NCI-H146 (cell line): ENCODE measurements at places on chromosomes 2 and 18.

GRCh38 chr2:240982821-240983281, 15.6 kb upstream of the SNED1 start:
- DNase-seq: no peak

GRCh38 chr18:56542476-56542875, 95.9 kb downstream of the TXNL1 start:
- no peak for DNase-seq

GRCh38 chr2:16553226-16553625, 112.4 kb downstream of the CYRIA start:
- DNase-seq: peak; percentile 58

GRCh38 chr18:6875749-6876148, 146.2 kb downstream of the ARHGAP28 start:
- no peak for DNase-seq

DNA sequence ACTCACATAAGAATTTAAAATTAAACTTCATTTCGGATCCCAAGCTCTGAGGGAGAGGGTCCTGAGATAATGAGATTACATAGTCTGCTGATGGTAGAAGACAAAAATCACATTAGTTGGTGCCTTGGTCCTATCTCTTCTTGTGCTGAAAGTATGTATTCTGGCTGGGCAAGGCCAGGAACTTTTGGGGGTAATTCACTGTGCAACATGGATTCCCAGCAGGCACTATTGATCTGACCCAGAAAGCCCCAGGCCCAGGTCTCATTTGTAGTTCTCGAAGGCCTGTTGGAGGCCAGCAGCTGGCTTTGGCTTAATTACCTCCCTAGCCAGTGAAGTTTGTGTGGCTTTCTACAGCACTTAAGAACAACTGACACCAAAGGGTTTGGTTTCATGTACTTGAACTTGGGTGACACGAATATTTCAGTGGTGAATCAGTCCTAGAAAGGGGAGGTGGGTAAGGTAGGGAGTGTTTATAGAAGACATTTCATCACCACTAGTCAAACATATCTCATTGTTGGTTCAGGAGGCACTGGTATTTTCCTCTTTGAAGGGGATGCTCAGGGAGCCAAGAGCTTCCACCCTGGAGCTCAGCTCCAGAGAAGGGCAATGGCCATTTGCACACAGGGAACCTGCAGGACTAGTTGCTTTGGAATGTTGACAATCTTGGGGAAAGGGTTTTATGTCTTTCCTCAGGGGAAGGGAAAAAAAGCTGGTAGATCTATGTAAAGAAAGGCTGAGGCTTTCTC, 217.8 kb downstream of the OSR1 start:
- DNase-seq: no peak

DNA sequence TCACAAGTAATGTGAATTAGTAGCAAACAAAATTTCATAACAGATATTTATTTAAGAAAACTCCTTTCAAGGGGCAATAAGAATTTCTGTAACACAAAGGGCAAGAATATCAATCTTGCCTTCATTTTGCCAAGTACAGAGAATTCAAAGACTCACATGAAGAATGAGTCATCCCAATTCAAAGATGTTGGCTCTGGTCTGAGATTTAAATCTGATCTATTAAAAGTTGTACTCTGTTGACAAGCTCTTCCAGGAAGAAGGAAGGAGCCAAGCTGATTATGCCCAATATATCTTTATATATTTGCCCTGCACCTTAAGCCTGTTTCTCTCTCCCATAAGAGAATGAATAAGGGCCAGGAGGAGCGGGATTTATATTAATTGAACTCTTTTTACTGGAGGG, 55.9 kb upstream of the RPE start:
- DNase-seq: no peak

DNA sequence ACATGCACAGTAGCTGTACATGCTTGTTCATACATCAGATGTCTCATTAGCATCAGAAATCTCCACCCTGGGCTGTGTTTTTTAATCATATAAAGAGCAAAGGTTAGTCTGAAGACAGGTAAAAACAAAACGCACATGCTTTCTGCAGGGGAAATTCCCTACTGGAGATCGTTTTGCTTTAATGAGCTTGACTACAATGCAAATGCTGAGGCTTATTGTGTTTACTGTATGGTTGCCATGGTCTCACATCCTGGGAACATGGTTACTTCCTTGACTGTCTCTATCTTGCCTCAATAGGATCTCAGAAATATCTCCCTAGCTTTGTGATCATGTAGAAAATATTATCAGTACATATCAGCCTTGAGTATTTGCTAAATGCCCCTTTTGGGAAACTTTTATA, 336.5 kb upstream of the TFPI start:
- peak; percentile 18 for DNase-seq

DNA sequence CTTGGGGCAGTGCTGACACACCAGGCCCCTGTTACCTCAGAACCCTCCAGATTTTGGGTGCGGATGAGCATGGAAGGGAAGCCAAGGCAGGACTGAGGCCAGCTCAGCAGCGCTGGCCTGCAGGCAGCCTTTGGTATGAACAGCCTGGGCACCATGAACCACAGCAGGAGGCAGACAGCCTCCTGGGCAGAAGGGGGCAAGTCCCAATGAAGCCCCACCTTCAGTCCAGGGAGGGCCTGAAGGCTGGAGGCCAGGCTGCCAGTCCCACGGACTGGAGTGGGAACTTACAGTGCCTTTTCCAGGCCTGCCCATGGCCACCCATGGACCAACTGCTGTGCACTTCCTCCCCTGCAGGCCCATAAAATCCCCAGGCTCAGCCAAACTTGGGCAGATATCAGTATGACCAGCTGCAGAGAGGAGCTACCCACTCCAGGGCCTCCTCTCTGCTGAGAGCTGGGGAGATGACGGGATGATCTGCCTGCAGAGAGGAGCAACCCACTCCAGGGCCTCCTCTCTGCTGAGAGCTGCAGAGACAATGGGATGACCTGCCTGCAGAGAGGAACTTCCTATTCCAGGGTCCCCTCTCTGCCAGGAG, 74.7 kb downstream of the NEURL3 start:
- no peak for DNase-seq

GRCh38 chr18:69968039-69968438, 20.4 kb upstream of the CD226 start:
- DNase-seq: peak; percentile 98

DNA sequence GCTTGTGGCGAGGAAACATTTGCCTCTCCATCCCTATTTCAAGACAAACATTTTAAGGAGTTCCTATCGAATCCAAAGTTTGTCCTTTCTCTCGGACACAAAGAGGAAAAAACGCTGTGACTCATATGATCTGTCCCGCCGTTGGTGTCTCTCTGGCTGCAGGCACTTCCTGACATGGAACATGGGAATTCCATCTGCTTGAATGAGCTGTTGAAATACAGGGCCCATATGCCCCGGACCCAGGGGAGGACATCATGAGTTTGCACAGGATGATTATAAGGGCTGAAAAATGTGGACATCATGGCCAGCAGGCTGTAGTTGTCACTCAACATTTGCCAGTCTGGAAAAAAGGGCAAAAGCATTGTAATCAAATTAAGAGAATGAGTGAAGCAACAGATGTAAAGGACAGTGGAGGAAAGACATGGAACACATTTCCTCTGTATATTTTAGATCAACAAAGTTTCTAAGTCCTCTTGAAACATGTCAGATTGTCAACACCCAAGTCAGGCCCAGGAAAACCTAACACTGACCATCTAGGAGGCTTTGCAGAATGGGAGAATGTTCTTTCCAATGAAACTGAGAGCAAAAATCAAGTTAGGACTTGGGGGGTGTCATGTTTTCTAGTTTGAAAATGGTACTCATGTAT, 103.2 kb upstream of the SMIM21 start:
- no peak for DNase-seq

DNA sequence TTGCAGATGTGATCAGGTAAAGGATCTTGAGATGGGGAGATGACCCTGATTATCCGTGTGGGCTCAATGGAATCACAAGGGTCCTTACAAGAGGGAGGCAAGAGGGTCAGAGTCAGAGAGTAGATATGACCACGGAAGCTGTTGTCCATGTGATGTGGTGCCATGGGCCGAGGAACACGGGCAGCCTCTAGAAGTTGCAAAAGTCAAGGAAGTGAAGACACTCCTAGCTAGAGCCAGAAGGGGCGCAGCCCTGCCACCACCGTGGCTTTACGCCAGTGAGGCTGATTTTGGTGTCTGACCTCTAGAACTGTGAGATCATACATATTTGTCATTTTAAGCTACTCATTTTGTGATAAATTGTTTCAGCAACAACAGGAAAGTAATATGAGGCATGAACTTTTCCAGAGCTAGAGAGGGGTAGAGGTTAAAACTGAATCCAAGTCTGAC, 114.4 kb downstream of the CAPN13 start:
- no peak for DNase-seq

DNA sequence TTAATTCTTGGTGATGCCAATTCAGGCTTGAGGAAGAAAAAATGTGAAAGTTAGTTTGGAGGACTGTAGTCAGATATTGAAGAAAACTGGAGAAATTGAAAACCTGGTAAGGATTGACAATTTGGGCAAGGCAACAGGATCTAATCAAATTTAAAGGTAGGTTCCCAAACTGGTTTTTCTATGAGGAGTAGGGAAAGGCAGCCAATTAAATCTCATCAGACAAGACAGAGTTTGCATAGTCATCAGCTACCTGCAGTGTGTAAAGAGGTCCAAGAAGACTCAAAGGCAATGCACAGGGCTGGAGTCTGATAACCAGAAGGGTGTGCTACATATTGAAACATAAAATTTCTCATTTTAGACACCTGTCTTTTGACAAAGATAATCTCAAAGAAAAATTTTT, 16.0 kb upstream of the CAB39 start:
- no peak for DNase-seq

- DNase-seq: no peak
These were observed 728 bp downstream of the FAM168B start for GRCh38 chr2:131092458-131093005.

DNA sequence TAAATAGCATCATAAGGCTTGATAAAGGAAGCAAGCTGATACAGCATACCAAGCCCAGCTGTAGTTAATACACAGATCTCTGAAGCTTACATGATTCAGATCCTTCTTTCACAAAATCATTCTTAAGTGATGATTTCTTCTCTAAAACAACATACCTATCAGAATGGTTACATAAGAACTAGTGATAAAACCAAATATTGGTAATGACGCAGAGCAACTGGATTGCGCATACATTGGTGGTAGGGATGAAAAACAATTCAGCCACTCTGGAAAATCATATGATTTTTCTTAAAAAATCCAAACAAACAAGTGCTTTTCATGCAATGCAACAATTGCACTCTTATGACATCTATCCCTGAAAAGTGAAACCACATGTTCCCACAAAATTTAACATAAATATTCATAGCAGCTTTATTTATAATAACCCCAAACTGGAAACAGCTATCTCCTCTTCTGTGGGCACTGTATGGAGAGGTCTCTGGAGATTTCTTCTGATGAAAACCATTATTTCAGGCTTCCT, 153.6 kb upstream of the DSEL start:
- no peak for DNase-seq

DNA sequence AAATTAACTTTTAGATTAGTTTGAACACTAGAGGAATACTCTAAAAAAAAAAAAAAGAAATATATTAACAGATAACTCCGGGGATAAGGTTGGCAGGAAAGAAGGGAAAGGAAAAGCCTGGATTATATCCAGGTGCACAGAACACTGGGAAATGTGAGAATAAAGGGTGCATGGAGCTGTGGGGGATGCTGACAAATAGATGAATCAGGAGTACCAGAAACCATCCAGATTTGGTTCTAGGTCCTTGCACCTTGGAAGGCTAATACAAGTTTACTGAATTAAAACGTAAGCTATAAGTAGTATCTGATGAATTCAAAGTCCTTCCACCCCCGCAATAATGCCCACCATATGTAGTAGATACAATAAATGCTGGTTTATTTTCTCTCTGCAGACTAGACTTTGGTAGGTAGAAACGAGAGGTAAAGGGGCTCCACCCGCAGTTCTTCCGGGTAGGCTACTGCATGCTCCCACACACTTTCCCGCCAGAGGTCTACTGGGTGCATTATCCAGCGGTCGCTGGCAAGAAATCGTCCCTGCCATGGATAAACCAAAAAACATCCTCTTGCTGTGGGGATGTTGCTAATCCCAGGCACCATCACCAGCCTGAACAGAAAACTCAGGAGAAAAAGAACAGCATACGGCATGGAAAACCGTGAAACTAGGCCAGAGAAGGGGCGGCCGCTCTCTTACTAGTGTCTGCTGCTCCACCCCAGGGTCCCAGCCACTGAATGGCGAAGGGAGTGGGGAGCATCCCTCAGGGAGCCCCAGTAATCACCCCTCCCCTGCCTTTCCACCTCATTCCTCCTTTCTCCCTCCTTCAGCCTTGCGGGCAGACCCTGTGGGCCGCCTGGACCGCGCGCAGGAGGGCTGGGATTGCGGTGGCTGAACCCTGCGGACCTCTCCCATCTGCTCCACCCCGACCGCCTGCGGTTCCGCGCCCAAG, 1.5 kb downstream of the CNRIP1 start:
- peak; percentile 45 for DNase-seq

DNA sequence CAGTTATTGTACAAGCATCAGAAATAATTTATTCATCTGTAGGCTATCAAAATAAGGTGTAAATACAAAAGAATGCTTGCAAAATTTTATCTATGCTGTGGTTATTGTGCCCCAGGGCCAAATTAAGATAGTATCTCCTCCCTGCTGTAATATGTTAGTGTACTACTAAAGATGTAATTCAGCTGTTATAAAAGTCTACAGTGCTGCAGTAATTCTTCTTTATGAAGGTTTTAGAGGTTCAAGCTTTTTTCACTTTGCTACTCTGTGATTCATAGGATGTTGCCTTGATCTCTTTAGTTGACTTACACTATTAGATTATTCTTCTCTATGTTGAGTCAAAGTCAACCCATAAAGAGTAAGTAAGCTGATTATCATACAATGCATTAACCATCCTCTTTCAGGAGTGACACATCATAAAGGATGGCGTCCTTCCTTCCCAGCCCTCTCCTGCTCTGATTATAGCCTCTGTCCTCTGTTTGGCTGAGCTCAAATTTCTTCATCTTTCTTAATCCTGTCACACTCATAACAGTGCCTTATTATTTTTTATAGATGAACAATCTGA, 29.3 kb upstream of the DYNAP start:
- DNase-seq: no peak

GRCh38 chr18:9716780-9717563, 8.9 kb downstream of the RAB31 start:
- DNase-seq: no peak

GRCh38 chr2:75558786-75559679, 1.7 kb downstream of the EVA1A start:
- peak; percentile 14 for DNase-seq

- no peak for DNase-seq
These were observed 15.1 kb downstream of the RDH14 start for GRCh38 chr2:18545384-18545783.

- DNase-seq: no peak
These were observed 166.6 kb downstream of the EPHA4 start for GRCh38 chr2:221405521-221405920.

GRCh38 chr2:160156665-160157064, 43.4 kb downstream of the ITGB6 start:
- DNase-seq: no peak

GRCh38 chr18:55206927-55207326, 247.7 kb upstream of the CCDC68 start:
- no peak for DNase-seq

DNA sequence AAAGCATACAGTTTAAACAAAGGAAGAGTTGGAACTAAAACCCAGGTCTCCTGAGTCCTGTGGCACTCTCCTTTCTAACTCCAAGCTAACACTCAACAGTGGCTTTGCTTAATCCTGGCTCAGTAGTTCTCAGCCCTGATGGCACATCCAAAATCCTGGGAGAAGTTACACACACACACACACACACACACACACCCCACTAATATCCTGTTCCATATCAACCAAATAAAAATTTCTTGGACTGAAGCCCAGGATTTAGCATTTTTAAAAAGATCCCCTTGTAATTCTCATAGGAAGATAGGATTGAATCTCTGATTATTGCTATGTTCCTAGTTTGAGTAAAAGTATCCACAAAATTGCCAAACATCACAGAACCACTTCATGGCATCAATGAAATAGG, 136.1 kb upstream of the RIOK3 start:
- no peak for DNase-seq
